Cortex of kidney (tissue), 1 donor: ENCODE measurements at places on chromosomes 4 and X.
A peak's percentile ranks its signal among the peaks of the same experiment; 100 is the strongest.

GRCh38 chrX:51891821-51892551 is 1.4 kb upstream of the MAGED1 start:
- no peak for DNase-seq

- DNase-seq = no peak
Measured at GRCh38 chrX:75989806-75990590, 182.9 kb upstream of the PBDC1 start.

DNA sequence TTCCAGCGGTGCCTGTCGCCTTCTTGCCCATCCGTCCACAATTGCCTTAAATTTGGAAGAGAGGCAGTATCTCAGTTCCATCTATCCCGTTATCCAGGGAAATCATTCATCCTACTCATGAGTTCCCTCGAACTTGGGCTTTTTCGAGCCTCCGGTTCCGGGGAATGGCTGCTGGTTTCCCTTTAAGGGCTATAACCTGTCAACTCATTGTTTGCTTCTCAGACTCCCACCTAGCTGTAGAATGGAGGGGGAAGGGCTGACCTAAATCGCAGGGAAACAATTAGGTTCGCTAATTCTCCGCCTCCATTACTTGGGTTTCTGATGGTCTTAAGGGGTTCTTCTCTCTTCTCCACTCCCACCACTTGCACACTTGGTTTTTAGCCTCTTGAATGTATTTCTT is 1.2 kb downstream of the UCHL1 start:
- no peak for DNase-seq

- DNase-seq = no peak
Measured at GRCh38 chr4:94711635-94712034, 46.1 kb upstream of the BMPR1B start.

DNA sequence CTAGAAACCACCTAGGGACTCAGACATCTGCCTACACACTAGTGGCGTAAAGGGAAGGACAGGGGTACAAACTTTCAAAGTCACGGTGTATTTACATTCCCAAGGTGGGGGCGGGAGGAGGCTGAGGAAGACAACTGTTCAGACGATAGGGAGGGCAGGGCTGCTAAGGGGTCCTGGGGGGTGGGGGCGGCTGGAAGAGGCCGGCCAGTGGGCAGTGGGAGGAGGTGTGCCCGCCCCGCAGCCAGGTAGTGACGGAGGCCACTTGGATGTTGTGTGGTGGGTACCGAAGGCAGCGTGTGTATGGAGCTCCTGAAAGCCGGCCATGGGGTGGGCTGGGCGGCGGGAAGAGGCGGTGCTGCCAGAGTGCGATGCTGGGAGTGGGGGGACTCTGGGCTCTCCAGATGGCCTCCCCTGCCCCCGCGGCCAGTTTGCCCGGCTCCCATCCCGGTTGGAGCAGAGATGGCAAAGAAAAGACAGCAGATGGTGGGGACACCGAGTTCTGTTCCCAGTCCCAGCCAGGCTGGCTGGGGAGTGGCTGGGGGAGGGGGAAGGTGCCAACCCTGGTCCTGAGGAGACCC is 24.2 kb downstream of the L1CAM start:
- DNase-seq = no peak

- DNase-seq = no peak
Measured at GRCh38 chrX:134782796-134783195, 124.5 kb upstream of the PLAC1 start.

DNA sequence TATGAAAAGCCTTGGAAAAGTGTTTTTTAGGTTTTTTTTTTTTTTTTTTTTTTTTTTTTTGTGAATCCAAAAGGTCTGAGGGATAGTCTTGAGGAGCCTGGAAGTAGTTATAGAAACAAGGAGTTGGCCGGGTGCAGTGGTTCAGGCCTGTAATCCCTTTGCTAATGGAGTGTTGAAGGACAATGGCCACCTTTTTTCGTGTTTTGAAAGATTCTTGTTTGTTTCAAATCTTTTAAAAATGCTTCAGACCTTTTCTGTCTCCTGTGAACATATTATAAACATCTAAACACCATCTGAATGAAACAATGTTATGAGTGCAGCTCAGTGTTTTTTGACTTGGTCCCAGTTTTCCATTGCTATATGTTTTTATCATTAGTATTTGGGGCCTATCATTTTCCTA is 177.8 kb downstream of the SOWAHB start:
- no peak for DNase-seq

DNA sequence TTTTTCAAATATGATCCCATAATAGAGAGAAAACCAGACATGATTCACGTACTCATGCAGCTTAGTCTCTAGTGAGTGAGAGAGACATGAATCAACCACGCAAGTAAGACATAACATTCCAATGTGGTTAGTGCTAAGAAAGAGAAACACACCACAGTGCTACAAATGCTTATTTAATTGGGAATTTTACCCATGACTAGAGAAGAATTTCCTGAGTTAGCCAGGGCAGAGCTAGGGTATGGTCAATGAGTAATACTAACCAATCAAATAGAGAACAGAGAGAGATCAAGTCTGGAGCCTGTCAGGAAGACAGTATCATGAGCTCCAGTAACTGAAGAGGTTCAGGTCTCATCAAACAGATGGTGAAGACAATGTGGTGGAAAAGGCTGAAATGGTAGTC is 495.2 kb downstream of the PDGFC start:
- no peak for DNase-seq

DNA sequence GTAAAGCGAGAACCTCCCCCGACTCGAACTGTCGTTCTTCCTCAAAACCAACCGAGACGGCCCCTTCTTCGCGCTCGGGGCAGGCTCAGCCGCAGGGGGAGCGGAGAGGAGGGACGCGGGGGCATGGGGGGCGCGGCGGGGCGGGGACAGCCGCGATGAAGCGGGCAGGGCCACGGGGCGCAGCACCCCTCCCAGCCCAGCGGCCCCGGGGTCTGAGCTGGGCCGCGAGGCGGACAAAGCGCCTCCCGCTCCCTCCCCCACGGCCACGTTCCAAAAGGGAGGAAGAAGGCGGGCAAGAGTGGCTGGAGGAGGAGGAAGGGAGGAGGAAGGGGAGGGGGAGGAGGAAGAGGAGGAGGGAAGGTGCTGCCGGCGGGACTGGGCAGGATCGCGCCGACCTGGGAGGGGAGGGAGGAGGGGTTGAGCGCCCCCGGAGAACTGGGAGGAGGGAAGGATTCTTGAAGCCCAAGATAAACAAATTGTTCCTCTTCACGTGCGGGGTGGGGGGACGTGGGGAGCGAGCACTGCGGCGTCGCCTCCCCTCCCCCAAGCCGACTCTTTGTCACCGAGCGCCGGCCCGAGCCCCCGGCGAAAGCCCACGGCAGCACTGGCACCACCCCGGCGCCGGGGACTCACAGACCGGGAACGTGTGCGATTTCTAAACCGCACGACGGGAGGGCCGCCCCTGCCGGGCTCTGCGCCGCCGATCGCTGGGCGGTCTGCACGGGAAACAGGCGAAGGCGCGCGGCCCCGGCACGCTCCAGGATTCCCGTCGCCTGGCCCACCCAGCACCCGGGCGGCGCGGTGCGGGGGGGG is 2.9 kb downstream of the MAML3 start:
- DNase-seq = peak; percentile 61

DNA sequence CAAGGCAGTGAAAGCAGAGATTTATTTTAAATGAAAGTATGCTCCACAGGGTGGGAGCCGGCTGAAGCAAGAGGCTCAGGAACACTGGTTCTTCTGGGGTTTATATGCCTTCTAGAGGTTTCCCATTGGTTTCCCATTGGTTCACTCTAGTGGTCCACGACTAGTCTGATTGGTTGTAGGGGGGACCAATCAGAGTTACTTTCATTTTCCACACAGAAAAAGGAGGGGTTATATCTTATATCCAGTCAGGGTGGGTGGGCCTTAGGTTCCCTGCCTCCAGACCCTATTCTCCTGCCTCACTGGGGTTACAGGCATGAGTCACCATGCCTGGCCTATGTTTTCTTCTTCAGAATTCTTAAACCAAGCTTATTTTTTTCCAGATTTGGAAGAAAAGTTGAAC is 101.6 kb downstream of the KLHL8 start:
- no peak for DNase-seq

GRCh38 chr4:24781999-24782745 is 13.2 kb upstream of the SOD3 start:
- DNase-seq = no peak

- DNase-seq = peak; percentile 3
Measured at GRCh38 chrX:119482481-119483480, 14.5 kb downstream of the SLC25A5 start.

DNA sequence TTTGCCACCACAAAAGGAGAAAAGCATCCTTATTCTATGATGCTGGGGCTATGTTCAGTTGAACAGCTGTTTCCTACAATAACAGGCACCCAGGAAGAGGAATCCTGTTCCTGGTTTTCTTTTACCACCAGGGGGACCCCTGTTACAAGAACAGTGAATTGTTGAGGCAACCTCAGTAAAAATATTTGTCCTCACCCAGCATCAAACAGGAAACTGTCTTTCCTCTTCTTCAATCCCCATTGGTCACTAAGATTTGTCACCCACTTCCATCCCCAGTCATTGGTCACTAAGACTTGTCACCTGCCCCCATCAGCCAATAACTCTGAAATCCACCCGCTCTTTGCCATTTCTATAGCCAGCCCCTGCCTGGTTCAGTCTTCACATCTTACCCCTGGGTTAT is 143.5 kb upstream of the GALNT7 start:
- no peak for DNase-seq

DNA sequence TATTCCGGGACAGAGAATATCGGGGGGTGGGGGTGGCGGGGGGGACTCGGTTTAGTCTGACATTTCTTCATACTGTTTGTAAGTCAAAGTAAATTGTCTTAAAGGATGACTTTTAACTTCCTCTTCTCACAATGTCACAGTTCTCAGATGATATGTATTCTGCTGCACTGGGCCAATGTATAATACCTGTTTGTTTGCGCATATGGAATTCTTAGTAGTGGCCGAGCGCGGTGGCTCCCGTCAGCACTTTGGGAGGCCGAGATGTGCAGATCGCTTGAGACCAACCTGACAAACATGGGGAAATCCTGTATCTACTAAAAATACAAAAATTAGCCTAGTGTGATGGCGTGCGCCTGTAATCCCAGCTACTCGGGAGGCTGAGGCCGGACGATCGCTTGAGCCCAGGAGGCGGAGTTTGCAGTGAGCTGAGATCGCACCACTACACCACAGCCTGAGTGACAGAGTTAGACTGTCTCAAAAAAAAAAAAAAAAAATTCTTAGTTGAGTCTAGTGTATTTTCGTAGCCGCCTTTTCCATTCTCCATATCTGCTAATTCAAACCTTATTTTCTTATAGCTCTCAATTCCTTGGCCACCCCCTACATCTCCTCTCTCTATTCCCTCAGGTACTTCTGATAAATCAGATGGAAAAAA is 851 bp downstream of the POLR2B start:
- DNase-seq = no peak

GRCh38 chrX:94576367-94577004 is 902.5 kb downstream of the FAM133A start:
- no peak for DNase-seq

GRCh38 chrX:115348446-115349225 is 59.1 kb downstream of the LUZP4 start:
- DNase-seq = no peak

- no peak for DNase-seq
Measured at GRCh38 chr4:175787546-175787945, 24.5 kb downstream of the GPM6A start.

- DNase-seq = no peak
Measured at GRCh38 chr4:107196312-107196711, 160.2 kb upstream of the DKK2 start.

DNA sequence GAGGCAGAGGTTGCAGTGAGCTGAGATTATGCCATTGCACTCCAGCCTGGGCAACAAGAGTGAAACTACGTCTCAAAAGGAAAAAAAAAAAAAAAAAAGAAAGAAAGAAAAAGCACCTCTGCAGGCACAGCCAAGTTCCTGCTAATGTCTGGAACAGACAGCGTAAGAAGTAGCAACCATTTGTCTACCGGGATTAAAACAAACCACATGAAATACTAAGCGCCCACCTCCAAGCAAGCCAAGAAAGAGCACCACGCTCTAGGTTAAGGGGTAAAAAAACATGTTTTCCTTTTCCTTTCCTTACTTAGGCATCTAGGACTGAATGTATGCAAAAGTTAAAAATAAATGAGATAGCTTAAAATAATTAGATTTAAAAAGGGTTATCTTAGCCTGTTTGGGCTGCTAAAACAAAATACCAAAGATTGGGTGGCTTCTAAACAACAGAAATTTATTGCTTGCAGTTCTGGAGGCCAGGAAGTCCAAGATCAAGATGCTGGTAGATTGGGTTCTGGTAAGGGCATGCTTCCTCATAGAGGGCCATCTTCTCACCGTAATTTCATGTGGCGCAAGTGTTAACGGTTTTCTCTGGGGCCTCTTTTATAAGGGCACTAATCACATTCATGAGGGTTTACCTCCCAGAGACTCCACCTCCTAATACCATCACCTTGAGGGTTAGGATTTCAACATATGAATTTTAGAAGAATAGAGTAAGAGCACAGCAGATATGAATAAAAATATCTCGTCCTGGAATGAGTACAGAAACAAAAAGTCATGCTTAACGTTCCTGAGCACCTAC is 12.3 kb downstream of the GPC4 start:
- DNase-seq = no peak

DNA sequence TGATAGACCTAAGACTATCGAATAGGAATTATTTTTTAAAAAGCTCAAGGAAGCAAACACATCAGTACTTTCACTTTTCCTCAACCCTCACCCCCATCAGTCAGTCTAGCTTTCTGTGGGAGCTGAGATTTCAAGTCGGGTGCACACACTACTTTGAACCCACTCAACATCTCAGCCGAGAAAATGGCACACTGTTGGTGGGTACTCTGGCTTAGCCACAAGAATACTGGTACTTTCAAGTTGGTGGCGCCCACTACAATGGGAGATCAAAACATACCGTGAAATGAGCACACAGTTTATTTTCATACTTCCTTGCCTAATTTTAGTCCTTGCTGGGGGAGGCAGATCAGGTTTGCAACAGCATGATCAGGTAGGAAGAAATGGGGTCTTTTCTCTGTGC is 10.2 kb downstream of the CD40LG start:
- no peak for DNase-seq

GRCh38 chrX:103464072-103464773 is 55.1 kb downstream of the RAB40A start:
- no peak for DNase-seq

DNA sequence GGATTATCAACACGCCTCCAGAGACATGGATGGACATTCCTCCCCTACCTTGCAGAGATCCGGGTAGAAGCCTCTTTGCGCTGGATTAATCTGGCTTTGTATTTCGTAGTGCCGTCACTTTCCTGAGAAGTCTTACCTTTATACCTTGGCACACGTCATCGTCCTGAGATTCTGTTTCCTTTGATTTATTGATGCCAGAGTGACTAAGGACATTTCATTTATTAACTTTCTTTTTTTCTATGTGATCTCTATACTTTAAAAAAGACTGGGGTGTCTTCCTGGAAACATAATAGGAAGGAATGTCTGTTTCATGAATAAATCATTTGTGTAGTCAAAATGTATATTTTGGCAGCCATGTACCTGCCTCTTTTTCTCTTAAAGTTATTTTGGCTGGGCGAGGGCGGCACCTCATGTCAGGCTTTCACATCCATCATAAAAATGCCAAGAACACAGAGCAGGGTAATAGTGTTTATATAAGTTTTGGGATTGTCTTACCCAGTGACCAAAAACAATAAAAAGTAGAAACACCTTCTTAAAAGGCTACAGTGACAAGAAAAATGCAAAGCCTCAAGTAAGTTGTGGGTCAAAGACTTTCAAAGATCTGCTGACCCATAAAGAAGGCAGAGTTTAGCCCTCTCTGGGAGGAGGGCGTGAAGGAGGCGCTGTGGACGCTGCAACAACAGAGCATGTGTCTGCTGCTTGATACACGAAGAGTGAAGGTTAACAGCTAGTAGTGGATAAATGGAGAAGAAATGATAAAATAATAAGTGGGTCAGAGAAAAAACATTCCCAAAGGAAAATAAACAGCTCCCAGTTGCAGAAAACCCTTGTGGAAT is 124.4 kb downstream of the SHROOM3 start:
- no peak for DNase-seq
